Cardiac septum (tissue), 1 donor: ENCODE measurements at places on chromosomes 3 and 15. TPM values are rescaled to one million over a fixed set of nuclear protein-coding genes. Genes with fewer than 3 reads are reported as not detected.
A peak's percentile ranks its signal among the peaks of the same experiment; 100 is the strongest.

DNA sequence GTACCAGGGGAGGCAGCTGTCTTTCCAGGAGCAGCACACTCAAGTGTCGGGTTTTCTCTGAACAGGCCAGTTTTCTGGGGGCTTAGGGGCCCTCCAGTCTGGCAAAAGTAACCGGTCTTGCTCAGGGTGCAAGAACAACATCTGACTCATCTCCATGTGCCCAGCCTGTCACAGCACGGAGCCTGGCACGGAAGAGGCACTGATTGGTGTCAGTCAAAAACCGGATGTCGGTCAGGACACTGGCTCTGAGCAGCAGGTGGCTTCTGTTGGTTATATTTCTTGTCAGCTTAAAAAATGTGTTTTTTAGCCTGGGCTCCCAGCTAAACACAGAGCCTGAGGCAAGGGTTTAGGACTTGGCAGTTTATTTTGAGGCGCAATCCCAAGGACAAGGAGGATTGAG, 139.9 kb downstream of the FBLN2 start:
- DNase-seq: no peak

DNA sequence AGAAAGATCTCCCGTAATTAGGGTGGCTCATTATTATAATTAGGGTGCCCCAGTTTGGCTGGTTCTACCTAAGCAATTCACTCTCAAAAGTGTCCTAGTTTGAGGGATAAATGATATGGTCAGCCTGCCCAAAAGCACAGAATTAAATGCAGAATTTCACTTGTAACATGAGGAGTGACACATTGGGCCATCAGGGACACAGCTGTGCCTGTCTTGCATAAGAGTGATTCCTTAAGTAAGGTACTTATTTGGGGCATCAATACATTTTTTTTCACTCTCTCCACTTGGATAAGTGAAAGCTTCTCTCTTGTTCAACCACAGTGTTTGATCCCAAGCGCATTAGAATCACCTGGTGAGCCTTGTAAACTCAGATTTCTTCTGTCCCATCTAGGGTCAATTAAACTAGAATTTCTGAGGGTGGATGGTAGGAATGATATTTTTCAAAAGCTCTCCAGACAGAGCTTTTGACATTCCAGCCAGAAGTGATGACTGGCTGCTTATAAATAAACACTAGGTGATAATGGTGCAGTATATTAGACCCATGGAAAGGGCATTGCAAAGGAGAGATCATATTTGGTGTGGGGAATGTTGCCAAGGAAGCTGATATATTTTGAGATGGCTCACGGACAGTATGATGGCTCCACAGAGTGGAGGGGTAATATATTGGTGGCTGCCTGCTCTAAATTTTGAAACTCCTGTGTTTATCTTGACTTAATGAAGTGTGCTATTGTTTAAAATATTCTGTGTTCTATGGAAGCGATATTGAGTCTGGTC, 458.1 kb upstream of the RASGRP1 start:
- DNase-seq: no peak

GRCh38 chr15:82549199-82549665, 9.0 kb upstream of the RPS17 start:
- DNase-seq: peak; percentile 44

DNA sequence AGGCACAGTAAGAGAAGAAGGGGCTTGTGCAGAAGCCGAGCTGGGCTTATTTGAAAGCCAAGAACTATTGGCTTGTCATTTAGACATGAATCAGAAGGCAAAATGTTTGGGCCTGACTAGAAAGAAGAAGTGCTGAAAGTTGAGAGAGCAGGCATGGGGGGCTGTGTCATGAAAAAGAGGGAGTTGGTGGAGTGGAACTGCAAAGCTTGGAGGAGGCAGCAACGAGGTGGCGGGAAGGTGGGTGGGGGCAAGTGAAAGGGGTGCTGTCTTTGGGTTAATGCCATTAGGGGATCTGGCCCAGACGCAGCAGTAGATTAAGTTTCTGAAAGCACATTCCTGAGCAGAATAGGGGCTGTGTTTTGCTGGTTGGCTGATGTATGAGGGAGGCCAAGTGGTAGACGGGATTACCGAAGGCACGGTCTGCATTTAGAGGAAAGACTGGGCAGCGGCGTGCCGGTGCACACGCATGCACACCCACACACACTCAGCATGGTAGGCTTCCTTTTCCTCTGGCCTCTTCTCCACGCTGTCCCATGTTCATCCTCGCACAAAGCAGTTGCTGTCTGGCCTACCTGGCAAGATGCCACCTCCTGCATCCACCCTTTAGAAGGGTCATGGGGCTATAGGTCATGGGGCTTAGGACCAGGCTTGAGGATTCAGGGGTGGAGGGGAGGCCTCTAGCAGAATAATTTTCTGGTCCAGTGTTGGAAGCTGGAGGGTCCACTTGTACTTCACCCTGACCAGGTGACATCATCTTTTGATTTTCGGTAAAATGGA, 43.0 kb downstream of the BOC start:
- DNase-seq: no peak

DNA sequence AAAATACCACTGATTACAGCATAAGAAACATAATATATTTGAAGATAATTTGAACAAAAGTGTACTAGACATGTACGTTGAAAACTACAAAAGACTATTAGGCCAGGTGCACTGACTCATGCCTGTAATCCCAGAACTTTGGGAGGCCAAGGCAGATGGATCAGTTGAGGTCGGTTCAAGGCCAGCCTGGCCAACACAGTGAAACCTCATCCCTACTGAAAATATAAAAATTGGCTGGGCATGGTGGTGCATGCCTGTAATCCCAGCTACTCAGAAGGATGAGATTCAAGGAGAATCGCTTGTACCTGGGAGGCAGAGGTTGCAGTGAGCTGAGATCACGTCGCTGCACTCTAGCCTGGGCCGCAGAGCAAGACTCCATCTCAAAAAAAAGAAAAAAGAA, 36.2 kb upstream of the FNDC3B start:
- DNase-seq: no peak

GRCh38 chr15:100645671-100646070, 43.3 kb downstream of the ASB7 start:
- no peak for DNase-seq

GRCh38 chr15:66278056-66278455, 15.3 kb upstream of the DIS3L start:
- DNase-seq: no peak

- DNase-seq: no peak
Measured at GRCh38 chr3:184339001-184339400, 1.6 kb downstream of the FAM131A start.

GRCh38 chr15:91853511-91853947, at the start of gene SLCO3A1:
SLCO3A1 (plus strand) TSS chr15:91853708.
- peak; percentile 91 for DNase-seq

- no peak for DNase-seq
Measured at GRCh38 chr3:43287500-43287873, 1.1 kb downstream of the SNRK start.

DNA sequence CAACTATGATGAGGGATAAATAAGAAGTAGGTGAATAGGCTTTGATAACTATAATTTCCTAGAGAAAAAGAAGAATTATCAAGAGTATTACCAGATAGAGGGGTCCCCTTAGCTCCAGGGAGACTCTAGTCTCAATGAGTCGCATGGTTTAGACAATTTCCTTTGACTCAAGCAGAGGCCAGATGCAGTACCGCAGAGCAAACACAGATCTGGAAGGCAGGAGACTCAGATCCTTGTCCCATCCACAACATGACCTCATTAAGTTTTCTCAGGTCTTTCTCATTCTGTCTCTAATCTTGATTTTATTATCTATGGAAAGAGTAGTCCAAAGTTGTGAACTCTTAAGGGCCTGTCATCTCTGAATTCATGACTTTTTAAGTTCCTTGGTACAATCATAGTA, 987.9 kb downstream of the NTRK3 start:
- DNase-seq: no peak

GRCh38 chr3:83230841-83231240, 1469.4 kb upstream of the GBE1 start:
- DNase-seq: no peak

GRCh38 chr3:161253711-161254110, 32.6 kb downstream of the NMD3 start:
- no peak for DNase-seq

- DNase-seq: no peak
Measured at GRCh38 chr15:29143909-29144635, 125.5 kb downstream of the NSMCE3 start.

DNA sequence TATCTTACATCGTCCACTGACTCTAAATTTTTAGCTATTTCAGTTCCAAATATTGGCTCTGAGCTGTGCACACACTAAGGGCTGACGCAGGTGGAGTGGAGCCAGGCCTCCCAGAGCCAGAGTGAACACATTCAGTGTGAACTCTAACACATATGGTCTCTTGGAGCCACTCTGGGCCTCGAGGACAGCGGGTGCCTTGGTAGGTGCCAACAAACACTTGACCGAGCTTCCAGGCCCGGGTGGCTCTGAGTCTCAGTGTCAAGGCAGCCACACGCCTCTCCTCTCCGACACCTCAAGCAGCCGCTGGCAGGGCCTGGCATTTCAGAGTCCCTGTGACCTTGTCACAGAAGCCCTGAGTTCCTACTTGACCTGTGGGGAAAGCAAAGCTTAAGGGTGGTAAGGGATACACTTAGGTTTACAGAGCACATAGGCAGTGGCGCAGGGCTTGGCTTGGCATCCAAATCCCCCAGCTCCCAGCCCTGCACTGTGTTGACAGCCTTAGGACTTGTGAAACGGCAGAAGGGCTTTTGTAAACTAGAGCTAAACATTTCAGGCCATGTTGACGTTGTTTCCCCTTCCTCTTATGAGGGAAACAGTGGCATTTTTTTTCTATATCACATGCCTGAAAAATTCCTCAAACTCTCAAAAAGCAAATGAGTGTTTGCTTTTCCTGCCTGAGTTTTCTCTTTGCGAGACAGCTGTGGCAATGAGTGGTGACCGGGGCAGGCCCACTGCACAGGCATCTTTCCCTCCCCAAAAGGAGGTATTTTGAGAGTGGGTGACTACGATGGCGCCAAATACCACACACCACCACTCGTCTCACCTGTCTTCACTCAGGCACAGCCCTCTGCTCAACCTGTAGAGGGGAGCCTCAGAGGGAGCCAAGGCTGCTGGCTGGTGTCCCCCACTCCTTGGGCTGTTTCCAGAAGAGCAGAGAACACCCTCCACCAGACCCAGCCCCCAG, 60.8 kb downstream of the DAPK2 start:
- DNase-seq: peak; percentile 87

- peak; percentile 79 for DNase-seq
Measured at GRCh38 chr3:118801899-118802298, 232.7 kb downstream of the IGSF11 start.

FBXW12 gene
- total RNA-seq: not detected

PAQR5 gene
- total RNA-seq: 0.16 TPM

LAMB2 gene
- total RNA-seq: 788 TPM

CAPN3 gene
- total RNA-seq: 14.8 TPM

CCDC39 gene
- total RNA-seq: not detected

TTLL13 gene
- 0.16 TPM for total RNA-seq

CYP1A2 gene
- total RNA-seq: not detected
